ENCODE measurements at places on chromosomes 12 and 14.

- DNase-seq = no peak
Measured at GRCh38 chr12:87801860-87802720, 227.1 kb downstream of the C12orf50 start.

GRCh38 chr12:111105294-111105693 lies 184.9 kb upstream of the MYL2 start:
- DNase-seq = no peak

DNA sequence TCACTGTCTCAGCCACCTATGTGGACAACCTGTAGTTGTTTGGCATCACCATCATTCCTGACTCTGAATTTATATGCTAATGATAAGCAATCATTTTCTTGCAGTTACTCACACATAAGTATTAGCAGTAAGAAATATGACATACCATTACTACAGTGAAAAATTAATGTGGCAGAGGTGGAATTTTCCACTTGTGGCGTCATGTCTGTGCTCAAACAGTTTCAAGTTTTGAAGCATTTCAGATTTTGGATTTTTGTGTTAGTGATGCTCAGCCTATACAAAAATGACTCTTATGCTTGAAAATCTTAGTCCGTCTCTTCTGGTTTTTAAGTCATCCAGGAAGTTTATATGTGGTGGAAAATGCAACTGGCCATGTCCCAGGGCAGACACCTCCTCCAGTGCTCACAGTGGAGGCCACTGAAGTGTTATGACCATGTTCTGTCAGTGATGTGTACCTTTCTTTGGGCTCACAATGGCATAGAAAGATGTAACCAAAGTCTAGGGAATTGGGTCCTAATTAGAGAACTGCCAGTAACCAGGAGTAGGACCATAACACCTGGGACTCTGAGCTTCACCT lies 220.6 kb downstream of the SYT1 start:
- DNase-seq = no peak

DNA sequence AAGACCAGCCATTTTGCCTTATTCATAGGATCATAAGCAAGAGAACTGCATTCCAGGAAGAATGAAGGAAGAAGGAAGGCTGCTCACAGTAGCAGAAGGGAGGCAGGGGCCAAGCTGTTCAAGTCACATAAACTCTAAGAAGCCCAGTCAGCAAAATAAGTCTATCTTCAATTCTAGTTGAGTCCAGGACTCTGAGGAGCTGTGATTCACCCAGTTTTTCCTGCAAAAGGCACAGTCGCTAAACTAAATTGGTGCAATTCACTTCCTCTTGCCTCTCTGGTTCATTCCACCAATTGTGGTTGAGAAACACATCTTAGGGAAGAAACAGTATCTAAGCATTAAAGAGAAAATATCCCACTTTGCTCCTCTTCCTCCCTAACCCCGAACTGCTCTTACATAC lies 9.8 kb downstream of the ZNF641 start:
- DNase-seq = no peak
